ENCODE measurements at places on chromosomes 2 and 18.

DNA sequence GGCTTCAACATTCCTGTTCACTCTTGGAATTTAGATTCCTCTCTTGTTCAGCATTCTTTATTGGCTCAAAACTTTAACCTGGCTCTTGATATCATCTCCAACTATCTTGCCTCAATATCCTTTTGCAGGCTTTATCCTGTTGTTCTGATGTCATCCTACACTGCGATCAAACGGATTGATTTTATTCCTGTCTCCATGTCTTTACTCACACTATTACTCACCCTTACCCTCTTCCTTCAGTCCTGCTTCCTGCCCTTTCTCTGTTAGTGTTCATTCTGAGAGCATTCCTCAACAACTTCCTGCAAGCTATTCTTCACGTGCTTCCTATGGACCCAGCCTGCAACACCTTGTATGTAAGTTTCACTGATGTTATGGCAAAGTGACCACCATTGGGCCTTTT is 264.7 kb downstream of the RNF152 start:
- no peak for DNase-seq

GRCh38 chr2:105294046-105294445 is 35.5 kb downstream of the TGFBRAP1 start:
- DNase-seq = no peak

DNA sequence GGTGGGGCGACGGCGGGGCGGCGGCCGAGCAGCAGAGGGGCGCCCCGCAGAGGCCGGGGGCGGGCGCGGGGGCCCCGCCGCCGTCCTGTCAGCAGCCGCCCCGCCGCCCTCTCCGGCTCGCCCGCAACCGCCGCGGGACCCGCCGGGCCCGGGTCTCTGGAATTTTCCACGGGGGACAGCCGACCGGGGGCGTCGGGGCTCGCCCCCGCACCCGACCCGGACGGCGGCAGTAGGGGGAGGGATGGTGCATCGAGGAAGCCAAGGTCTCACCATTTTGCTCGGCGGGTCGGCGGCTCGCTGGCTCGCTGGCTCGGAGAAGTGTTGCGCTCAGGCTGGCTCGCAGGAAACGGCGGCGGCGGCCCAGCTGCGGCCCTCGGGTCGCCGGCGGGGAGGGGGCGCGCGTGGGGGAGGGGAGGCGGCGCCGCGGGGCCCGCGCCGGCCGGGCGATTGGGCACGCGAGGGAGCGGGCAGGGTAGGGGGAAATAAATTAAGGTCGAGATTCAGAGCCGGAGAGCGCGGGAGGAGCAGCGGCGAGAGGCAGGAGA is 405 bp downstream of the PPP3R1 start:
- peak; percentile 38 for DNase-seq

- DNase-seq = no peak
These were observed 162.7 kb downstream of the PKP4 start for GRCh38 chr2:158619496-158619895.

DNA sequence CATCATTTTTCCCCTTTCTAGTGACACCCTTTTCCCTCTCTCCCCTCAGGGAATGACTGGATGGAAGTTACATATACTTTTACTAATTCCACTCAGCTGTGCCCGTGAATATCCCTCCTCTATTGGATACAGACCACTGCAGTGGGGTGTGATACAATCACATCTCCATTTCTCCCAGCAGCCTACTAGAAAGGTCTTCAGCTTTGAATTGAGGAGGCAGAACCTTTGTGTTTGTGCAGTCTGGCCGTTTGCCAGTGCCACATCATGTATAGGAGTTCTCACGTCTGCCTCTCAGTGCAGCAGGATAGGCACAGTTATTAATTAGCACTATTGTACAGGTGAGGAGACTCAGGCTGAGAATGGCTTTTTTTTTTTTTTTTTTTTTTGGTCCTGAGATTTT is 16.4 kb downstream of the TNFRSF11A start:
- DNase-seq = no peak

GRCh38 chr18:68840554-68841263 is 42.8 kb downstream of the CCDC102B start:
- DNase-seq = no peak

DNA sequence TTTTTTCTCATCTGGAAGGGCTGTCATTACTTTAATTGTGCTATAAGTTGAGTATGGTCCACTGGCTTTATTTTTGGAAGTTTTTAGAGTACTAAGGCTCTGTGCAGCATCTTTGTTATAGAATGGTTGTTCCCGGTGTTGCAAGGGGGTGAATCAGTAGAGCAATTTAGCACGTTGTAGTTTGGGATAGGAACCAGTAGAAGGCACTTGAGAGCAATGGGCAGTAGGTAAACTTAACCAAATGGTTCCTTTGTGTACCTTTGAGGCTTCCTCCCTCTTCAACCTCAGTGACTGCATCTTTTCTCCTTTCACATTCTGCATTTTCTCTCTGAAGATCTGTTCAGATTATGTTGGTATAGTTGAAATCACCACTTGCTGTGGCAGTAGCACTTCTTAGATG is 238.2 kb upstream of the SYT4 start:
- DNase-seq = no peak

- DNase-seq = no peak
These were observed 623.9 kb downstream of the CNTNAP5 start for GRCh38 chr2:124649001-124649400.

DNA sequence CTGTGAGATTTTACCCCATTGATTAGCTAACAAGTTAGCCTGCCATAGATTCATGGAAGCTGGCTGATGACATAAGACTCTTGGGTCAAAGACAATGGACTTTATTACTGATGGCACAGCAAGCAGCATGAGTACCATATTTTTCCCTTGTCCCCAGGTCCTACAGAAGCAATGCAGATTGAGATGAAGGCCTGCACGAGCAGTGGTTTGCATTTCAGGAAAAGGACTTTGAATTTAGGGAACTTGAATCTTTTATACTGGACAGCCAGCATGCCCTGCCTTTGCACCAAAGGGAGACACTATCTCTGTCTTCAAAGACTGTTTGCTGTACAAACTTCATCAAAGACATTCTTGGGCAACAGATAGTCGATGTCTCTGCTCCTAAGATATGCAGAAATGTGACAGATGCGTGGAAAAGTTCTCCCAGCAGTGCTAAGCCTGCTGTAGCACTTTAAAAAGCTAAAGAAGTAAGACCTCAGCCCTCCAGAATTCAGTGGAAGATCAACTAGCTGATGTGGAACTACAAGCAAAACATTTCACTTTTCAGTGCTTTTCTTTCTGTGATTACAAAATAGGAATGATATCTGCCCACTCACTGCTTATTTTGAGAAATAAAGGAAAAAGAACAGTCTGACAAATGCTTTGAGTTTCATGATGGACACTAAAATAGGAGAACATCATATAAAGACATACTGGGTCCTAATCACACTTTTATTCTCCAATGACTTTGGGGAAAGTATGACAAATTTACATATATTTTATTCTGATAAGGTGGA is 44.4 kb upstream of the TANK start:
- DNase-seq = no peak

- DNase-seq = no peak
These were observed 351.9 kb upstream of the ID2 start for GRCh38 chr2:8329660-8330622.

DNA sequence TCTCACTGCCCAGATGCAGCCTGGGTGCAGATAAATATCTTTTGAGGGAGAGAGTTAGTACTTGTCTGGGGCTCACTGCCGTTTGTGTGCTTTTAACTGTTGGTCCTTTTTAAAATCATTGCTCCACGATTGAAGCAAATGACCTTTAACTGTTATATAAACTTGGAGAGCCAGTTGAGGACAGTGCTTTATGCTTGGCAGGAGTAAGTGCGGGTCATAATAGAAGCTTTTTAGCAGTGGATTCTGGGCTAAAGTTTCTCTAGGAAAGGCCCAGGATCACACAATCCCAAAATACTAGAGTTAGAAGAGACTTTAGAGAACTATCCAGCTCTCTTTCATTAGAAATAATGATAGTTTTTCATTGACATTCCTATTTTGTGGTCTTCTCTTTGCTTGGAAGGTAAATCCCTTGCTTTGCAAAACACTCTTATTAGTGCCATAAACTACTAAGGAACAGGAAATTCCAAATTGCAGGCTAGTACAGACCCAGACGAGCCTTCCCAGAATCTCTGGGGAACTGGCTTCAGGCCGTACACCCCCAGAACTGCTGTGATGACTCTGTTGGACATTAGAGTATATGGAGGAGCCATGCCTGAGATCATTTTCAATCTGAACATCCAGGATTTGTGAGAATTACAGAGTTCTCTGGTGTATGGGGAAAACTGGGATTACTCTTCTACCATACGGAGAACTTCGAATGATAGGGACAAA is 19.1 kb downstream of the LIMS1 start:
- DNase-seq = no peak

DNA sequence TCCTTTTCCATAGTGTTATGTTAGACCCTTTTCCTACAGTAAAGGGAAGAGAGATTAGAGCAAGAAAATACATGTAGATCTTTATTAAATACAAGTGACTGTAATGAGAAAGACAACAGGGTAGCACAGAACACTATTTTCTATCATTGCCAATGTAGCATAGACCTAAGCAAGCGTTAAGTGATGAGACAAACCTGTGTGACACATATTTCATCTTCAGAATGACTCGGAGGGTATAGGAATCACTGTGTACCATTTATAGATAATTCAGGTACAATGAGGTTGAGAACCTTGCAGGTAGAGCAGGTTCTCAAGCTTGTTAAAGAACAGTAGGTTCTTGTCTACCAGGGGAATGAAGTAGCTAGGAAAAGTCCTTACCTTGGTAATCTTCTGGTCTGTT is 15.9 kb downstream of the PDIA6 start:
- no peak for DNase-seq

GRCh38 chr2:233487748-233488345 is 78.7 kb downstream of the USP40 start:
- no peak for DNase-seq

- no peak for DNase-seq
These were observed 108.0 kb upstream of the UNC80 start for GRCh38 chr2:209663656-209664055.

GRCh38 chr2:182384860-182385259 is 42.0 kb downstream of the PDE1A start:
- no peak for DNase-seq

DNA sequence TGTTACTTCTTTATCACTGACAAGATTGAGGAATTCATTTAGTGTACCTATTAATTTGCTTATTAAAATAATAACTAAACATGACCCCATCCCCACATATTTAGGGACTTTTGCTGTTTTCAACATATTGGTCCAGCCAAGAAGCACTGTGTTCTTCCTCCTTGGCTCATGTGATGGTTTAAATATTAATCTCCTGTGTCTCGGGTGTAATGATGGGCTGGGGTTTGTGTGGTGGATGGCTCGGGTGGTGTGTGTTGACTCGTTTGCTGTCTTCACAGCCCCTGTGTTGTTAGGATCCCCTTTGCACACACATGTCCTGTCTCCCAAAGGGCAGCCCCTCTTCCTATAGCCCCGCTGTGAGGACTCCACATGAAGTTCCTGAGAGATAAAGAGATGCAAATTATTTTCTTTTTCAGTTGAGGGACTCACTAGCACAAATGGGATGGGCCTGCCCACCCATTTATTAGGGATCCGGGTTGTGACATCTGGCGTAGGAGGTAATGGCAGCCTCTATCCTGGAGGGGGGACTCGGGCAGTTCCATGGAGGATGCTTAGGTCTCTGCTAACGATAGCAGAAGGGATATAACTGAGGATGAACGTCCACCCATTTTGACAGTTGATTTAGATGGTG is 53.4 kb downstream of the FHOD3 start:
- no peak for DNase-seq

- DNase-seq = no peak
These were observed 36.8 kb downstream of the DRC1 start for GRCh38 chr2:26438526-26438925.

DNA sequence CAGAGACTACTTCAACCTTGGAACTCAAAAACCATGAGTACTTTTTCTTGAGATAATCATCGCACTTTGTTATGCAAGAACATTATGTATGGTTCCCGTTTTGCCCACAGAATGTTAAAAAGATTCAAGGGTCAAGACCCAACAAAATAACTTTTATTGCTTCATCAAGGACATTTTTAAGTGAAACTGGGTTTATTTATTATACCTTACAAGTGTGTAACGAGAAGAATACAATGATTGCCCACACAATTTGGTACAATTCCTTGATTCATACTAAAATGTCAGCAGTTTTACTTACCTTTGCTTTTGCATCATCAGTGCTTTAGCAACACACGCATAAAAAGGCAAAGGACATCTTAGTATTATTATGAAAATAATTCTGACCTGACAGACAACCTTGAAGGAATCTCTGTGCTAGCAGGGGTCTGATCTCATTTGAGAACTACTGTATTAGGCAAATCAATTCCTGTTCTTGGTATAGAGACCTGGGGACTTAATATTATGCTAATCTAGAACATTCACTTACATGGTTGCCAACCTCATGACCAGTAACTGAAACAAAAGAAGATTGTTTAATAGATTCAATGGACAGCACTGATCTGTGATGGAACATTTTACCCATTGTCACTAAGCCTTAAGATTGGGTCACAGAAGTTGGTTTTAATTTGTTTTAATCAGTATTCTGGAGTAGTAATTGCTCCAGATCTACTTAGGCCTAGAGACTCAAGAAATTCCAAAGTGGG is 16.2 kb downstream of the CCDC88A start:
- DNase-seq = no peak

- no peak for DNase-seq
These were observed 76.1 kb downstream of the THADA start for GRCh38 chr2:43519643-43520221.

- DNase-seq = no peak
These were observed 1.9 kb upstream of the NEUROD1 start for GRCh38 chr2:181682026-181682789.

GRCh38 chr2:19146867-19147266 is 211.6 kb downstream of the OSR1 start:
- no peak for DNase-seq

GRCh38 chr2:208012449-208012848 is 12.9 kb downstream of the PLEKHM3 start:
- no peak for DNase-seq

- no peak for DNase-seq
These were observed 34.5 kb upstream of the TBC1D8 start for GRCh38 chr2:101185656-101186055.

- no peak for DNase-seq
These were observed 65.6 kb upstream of the SCN1A start for GRCh38 chr2:166193407-166193806.

DNA sequence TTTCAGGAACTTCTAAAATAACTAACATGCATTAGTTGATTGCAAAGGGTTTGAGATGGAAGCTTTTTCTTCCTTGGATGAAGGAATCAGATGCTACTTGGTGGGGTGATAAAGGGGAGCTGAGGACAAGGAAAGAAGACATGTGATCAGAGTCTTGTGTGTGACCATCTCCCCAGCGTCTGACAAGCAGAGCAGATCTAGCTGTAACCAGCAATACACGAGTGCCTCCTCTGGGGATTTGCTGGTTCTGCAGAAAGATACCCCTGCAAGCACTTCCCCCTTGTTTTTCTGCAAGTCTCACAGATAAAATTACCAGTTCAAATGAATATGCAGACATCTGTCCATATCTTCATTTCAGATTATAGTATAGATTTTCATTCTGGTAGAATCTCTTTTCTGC is 2.7 kb downstream of the CDH7 start:
- DNase-seq = no peak

GRCh38 chr18:55296778-55297177 is 291.2 kb downstream of the TCF4 start:
- no peak for DNase-seq

Measured in activated T-helper 2 cell treated with anti-CD3 and anti-CD28 coated beads, Interferon-gamma antibody, Interleukin-2, Interleukin-4, amounts not matched to agents 10 μg/mL and 5 μg/mL and 100 μg/mL, durations not matched to agents 14 hours and 24 hours and 36 hours (primary cell).